ENCODE measurements at places on chromosomes 7 and 10. TPM values are rescaled to one million over a fixed set of nuclear protein-coding genes. Genes with fewer than 3 reads are reported as not detected.

Gene FAM13C
- not detected for total RNA-seq

Gene NANOS1
- 22.5 TPM for total RNA-seq

Gene KIAA1217
- 1.3 TPM for total RNA-seq

Gene C7orf33
- total RNA-seq = not detected

Gene SCIN
- 18.8 TPM for total RNA-seq

Gene RFC2
- 50.5 TPM for total RNA-seq

Gene SRGN
- total RNA-seq = 288 TPM

Gene RARRES2
- total RNA-seq = 10.6 TPM

Gene DLX5
- total RNA-seq = 0.10 TPM

Gene DGKI
- 1.1 TPM for total RNA-seq

Gene ACSM6
- not detected for total RNA-seq

Gene VAX1
- 0.27 TPM for total RNA-seq

Gene HYAL4
- total RNA-seq = not detected

Gene OR9A2
- not detected for total RNA-seq

Gene ITIH5
- total RNA-seq = not detected

Gene HEPACAM2
- not detected for total RNA-seq

Gene GPR146
- 12.2 TPM for total RNA-seq

Gene ANKRD61
- total RNA-seq = not detected

Gene SLC26A5
- not detected for total RNA-seq

Gene GIMAP6
- total RNA-seq = not detected

Gene RELN
- total RNA-seq = 17.8 TPM

Gene ACHE
- total RNA-seq = not detected

Gene CRPPA
- total RNA-seq = 2.0 TPM

Gene SGMS1
- total RNA-seq = 52.0 TPM

Gene HTR5A
- total RNA-seq = not detected

Gene UPK3B
- 2.5 TPM for total RNA-seq

Gene TMEM106B
- total RNA-seq = 89.6 TPM

Gene KCP
- 5.1 TPM for total RNA-seq

Gene ZNF789
- 8.7 TPM for total RNA-seq

Gene OR13A1
- not detected for total RNA-seq

Gene LOXL4
- 0.72 TPM for total RNA-seq
